ENCODE measurements at places on chromosomes 5 and 9.

GRCh38 chr5:89972901-89973300 is 436.7 kb downstream of the CETN3 start:
- no peak for DNase-seq

- DNase-seq, result no peak
Observed at GRCh38 chr5:180130876-180131740, 59.5 kb upstream of the RNF130 start.

DNA sequence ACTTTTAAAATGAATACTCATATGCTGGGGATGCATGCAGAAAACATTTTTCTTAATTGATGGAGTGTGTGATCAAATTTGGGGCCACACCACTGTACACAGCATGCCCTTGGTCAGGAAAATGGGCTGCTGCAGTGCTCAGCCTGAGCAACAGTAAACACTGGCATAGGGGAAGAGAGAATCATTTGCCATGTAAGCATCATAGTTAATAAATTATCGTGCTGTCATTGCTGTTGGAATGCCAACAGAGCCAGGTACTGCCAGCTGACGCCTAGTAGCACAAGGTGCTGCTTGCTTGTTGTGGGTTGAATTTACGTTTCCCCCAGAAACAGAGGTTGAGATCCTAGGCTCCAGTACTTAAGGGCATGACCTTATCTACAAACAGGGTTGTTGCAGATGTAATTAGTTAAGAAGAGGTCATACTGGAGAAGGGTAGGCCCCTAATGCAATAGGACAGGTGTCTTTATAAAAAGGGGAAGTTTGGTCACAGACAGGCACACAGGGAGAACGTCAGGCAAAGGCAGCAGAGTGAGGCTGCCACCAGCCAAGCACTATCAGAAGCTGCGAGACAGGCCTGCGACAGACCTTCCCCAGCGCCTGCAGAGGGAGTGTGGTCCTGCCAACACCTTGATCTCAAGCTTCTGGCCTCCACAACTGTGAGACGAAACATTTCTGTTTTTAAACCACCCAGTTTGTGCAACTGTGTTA is 25.3 kb downstream of the DAP start:
- no peak for DNase-seq

DNA sequence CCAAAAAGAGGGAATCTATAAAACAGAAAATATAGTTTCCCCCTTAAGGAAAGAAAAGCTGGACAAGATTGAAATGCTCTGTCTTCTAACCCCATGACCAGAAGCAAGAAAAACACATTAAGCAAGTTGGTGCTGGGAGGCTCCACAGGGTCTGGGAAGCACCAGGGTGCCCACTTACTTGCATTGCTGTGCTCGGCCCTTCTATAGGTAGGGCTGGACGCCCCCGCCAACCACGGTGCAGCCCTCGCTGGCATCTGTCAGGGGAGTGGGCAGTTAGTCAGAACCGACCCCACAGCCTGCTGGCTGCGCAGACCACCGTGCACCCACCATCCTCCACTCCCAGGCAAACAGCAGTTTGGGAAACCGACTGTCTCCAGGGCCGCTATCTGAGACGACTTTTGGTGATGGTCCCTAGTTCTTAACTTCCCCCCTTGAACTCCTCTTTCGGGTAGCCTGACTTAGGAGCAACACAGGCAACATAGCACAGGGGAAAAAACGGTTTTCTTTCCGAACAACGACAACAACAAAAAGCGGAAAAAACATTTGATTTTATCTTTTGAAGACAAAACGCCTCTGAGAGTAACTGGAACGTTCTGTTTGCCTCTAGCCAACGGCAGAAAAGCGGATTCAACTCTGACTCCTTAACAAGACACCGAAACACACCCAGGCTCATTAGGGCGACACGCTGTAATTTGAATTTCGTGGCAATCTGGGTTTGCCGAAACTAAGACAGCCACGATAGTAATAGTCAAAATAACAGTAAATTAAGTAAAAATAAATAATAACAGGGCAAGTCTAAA is 3.9 kb downstream of the IRX2 start:
- no peak for DNase-seq

DNA sequence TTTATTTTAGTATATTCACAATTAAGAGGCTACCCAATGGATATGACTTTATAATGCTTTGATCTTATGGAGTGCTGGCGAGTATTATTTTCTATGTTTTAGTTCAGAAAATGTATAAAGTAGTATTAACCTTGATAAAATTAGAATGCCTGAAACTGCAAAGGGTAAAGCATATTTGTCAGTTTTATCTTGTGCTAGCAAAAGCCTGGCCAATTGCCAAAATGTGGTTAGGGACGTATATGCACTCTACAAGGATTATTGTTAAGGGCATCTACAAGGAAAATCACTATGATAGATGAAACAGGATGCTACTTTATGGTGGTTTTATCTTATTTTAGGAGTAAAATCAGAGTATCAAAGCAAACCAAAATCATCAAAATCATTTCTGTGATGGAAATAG is 281.7 kb downstream of the CCDC171 start:
- no peak for DNase-seq

DNA sequence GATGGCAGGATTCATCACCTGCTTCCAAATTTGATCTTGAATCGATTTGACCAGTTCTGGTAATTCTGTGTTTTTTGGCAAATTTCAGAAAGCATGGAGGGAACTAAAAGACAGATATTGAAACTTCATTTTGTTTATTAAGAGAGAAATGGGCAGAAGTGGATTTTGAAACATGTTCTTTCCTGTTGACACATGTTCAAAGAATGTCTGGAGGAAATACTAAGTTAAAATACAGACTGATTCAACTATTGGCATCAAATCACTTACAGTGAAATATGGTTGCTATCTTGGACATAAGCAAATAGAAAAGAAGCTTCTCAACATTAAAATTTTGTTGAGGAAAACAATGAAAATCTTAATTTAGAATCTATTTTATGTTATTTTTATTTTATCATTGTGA is 19.3 kb upstream of the GZMK start:
- DNase-seq, result no peak

All from prostate gland (tissue), 2 donors.